Activated T-helper 1 cell treated with anti-CD3 and anti-CD28 coated beads, Interleukin-12 subunit alpha, Interleukin-12 subunit beta, Interleukin-2, Interleukin-4 antibody, amounts not matched to agents 30 ng/mL and 10 ng/mL and 1 ng/mL, durations not matched to agents 14 hours and 24 hours and 36 hours (primary cell): ENCODE measurements at places on chromosomes 16 and 17. TPM values are rescaled to one million over a fixed set of nuclear protein-coding genes. Genes with fewer than 3 reads are reported as not detected.
A peak's percentile ranks its signal among the peaks of the same experiment; 100 is the strongest.

CDH1 gene
- 0.64 and 2.2 TPM in 2 replicates for total RNA-seq

- peak overlapping the region; percentile 44 for H3K4me3 ChIP-seq
- H3K36me3 ChIP-seq, result peaks cover 39% of the 10 kb centered on the region
- DNase-seq, result no peak
- H3K4me1 ChIP-seq, result peaks cover 78% of the 10 kb centered on the region
- no peaks in the 10 kb centered on the region for H3K27me3 ChIP-seq
Observed at GRCh38 chr17:77408284-77408683, 267.5 kb downstream of the SEC14L1 start.

DNA sequence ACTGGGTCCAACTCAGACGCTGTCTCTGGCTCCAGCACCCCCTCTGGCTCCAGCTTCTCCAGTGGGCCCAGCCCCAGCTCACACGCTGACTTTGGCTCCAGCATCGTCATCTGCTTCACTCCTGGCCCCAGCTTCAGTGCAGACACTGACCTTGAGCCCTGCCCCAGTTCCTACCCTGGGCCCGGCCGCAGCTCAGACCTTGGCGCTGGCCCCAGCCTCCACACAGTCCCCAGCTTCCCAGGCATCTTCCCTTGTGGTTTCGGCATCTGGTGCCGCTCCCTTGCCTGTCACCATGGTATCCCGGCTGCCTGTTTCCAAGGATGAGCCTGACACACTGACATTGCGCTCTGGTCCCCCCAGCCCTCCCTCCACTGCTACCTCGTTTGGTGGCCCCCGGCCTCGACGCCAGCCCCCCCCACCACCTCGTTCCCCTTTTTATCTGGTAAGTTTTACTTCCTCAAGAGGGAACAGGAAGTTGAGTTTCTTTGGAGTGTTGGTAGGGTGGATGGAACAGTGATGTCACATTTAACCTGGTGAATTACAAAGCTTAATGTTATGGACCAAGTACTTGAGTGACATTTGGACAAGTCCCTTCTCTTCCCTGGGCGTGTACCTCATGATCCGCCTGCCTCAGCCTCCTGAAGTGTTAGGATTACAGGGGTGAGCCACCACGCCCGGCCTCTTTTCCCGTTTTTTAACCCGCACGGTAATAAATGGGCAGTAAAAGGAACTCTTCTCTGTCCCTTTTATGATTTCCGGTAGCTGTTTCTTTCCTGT, 23.4 kb upstream of the PHKG2 start:
- H3K27me3 ChIP-seq, result no peaks in the 10 kb centered on the region
- no peak overlapping the region for H3K4me3 ChIP-seq
- peaks cover 10% of the 10 kb centered on the region for H3K4me1 ChIP-seq
- peaks cover 70% of the 10 kb centered on the region for H3K36me3 ChIP-seq

SEPTIN12 gene
- not detected in 2 replicates for total RNA-seq

DNA sequence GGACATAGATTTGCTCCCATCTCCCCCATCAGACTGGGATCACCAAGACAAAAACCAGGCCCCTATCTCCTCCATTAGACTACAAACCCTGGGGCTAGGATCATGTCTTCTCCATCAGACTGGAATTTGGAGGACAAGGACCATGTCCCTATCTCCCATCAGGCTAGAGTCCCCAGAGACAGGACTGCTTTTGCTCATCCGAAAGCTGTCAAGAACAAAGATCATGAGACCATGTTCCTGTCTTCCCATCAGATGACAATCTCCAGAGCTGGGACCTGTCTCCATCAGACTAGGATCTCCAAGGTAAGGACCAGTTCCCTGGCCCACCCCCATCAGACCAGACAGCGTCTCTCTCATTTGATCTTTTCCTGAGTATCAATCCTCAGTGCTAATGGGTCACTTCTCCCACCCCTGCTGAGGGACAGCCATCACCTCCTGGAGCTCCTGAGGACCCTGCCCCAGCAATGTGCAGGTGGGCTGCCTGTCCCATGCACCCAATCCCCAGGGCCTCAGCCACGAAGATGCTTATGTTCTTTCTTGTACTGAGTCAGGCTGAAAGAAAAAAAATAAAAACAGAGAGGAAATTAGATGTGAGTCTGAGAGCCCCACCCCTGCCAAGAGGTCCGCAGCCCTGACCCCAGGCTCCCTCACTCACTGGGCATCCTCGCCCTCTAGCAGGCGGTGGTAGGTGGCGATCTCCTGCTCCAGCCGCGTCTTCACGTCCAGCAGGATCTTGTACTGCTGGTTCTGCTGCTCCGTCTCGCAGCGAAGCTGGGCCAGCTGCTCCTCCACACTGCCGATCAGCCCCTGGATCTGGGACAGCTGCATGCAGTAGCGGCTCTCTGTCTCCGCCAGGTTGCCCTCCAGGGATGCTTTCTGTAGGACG, 90.3 kb downstream of the GOSR1 start:
- no peak for DNase-seq
- H3K27me3 ChIP-seq, result peaks cover 4% of the 10 kb centered on the region
- H3K4me1 ChIP-seq, result no peaks in the 10 kb centered on the region
- no peaks in the 10 kb centered on the region for H3K36me3 ChIP-seq
- H3K27ac ChIP-seq, result no peak overlapping the region
